NCI-H1092 (cell line): ENCODE measurements at places on chromosomes 2 and 18.

GRCh38 chr2:37191253-37191652 lies 2.8 kb upstream of the SULT6B1 start:
- DNase-seq: no peak

GRCh38 chr2:120272763-120273481 lies 20.3 kb downstream of the RALB start:
- DNase-seq: no peak

DNA sequence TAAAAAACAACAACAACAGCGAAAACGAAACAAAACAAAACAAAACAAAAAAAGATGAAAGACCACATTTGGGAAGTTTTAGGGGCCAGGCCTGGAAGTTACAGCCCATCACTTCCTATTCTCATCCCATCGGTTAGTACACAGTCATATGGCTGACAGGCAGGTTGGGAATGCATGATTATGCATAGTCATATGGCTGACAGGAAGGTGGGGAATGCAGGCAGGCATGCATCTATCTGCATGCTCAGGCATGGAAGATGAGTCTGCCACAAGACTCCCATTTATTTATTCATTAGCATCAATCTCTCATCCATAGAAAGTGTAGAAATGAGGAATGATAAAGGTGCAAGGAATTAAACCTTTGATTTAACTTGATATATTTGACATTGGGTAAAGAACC lies 325.3 kb upstream of the MEX3C start:
- no peak for DNase-seq

DNA sequence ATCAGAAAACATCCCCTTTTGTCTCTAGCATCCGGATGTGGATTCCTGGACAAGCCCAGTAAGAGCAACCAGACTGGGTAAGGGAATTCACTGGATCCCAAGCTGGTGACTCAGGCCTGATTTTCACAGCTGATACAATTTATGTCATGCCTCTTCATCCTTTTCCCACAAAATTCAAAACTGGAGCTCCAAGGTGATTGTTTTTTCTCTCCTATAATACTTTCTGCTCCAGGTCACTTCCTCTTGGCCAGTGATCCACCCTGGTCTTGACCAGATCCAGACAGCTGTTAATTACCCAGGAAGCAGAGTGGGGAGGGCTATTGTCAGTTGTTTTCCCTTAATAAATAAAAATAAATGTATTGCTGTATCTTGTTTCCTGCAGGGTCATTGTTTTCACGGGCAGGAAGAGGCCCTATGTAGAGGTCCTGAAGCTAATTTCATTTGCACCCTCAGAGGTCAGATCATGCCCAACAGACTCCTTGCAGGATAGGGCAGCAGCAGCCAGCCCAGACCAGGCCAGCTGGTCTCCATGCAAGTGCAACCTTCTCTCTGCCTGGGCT lies 57.6 kb downstream of the EVA1A start:
- DNase-seq: no peak

DNA sequence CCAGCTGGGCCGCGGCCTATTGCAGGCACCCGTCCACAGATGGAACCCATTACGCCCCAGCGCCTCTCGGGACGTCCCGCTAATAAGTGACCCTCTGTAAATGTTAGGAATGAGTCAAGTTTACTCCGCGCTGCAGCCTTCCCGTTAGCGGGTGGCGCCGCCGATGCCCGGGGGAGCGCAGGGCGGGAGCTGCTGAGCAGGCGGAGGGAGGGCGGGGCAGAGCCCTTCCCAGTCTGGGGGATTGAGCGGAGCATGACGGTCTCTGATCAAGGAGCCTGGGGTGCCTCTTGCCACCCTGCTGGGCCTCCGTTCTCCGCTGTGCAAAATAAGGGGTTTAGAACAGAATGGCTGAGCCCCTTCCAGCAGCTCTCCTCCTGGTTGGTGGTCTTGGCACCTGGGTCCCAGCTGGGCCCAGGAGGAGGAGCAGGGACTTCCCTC lies 10.5 kb downstream of the CROCC2 start:
- no peak for DNase-seq

DNA sequence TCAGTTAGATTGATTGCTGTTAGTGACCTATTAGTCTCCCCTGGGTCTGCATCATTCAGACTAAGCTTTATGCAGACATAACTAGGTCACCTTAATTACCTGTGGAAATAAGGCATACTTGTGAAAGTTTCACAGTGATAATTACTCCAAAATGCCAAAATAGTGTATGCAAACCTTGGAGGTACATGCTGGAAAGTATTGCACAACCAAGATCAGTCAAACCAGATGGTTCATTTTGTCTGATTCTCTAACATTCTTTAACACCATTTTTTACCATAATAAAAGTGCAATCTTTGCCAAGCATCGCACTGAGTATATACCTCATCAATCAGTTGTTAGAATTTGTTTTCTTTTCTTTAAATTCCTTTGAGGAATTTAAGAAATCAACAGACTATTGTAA lies 186.3 kb upstream of the TMEFF2 start:
- DNase-seq: no peak

- no peak for DNase-seq
Observed at GRCh38 chr2:3101016-3101942, 276.3 kb downstream of the EIPR1 start.
